Stimulated activated CD4-positive, alpha-beta T cell treated with anti-CD3 and anti-CD28 coated beads, Interleukin-1b, Interleukin-23, amount 100 ng/mL, for 48 hours (primary cell): ENCODE measurements at places on chromosomes 1 and 21.

- no peak for DNase-seq
Measured at GRCh38 chr1:202662081-202662480, 48.2 kb downstream of the SYT2 start.

DNA sequence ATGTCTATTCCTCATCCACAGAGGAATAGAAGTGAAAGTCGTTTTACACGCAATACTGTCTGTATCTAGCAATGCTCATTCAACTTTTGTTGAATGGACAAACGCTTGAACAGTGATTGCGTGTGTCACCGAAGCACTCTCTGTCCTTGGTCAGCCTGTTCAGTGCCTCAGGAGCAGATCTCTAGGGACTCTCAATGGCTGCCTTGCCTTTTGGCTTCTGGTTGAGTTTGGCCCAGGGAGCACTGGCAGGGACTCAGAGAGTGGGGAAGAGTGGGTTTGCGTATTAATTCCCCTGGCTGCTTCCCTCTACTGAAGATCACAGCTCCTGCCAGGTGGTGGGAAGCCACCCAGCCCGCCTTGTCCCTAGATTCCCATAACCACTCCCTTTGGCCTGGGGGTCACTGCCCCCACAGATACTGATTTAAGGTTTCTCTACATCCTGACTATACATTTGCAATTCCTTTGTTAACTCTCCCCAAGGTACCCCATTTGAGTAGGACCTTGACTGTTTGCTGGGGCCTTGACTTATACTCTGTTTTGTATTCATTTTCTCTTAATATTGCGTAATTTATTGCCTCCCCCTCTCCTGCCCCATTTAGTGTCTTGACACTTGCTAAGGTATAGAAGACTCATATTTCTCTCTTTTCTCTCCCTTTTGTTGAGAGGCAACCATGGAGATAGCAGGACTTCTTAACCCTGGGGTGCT lies 61.7 kb upstream of the USP24 start:
- DNase-seq, result no peak

GRCh38 chr1:241614572-241614971 lies 25.6 kb downstream of the CHML start:
- no peak for DNase-seq

- DNase-seq, result no peak
Measured at GRCh38 chr1:40635763-40636500, 29.6 kb downstream of the RIMS3 start.

- DNase-seq, result no peak
Measured at GRCh38 chr21:27827972-27828371, 861.1 kb upstream of the ADAMTS5 start.

- no peak for DNase-seq
Measured at GRCh38 chr1:55789466-55789865, 574.3 kb upstream of the USP24 start.

DNA sequence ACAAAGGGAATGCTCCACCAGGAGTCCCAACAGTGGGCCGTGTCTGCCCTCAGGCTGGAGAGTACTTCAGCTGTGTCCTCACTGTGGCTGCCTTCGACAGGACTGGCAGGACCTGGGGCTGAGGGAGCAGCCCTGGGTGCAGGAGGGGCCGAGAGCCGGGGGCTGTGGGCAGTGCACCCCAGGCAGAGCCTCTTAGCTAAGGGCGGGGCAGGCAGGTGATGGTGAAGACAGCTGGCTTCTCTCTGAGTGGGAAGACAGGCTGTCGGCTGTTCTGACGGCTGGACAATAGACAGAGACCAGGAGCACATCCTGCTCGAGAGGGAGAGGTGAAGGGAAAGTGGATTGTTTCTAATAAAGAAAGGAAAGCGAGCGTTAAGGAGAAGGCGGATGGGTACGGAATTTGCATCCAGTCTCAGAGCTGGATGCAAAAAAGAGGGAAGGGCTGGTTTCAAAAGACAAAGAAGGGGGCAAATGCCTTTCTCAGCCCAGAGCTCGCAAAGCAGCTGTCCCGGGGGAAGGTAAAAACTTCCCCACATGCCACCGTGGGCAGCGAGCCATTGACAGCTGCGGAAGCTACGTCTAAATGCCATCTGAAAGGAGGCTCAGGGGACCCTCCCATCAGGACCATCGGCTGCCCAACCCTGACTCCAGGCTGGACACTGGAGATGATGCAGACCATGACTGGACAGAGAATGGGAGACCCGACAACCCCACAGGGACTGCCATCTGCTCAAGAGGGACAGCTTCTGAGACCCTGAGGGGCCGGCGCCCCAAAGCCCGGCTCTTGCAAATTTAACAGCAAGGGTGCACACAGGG lies 92.0 kb downstream of the STUM start:
- DNase-seq, result no peak

DNA sequence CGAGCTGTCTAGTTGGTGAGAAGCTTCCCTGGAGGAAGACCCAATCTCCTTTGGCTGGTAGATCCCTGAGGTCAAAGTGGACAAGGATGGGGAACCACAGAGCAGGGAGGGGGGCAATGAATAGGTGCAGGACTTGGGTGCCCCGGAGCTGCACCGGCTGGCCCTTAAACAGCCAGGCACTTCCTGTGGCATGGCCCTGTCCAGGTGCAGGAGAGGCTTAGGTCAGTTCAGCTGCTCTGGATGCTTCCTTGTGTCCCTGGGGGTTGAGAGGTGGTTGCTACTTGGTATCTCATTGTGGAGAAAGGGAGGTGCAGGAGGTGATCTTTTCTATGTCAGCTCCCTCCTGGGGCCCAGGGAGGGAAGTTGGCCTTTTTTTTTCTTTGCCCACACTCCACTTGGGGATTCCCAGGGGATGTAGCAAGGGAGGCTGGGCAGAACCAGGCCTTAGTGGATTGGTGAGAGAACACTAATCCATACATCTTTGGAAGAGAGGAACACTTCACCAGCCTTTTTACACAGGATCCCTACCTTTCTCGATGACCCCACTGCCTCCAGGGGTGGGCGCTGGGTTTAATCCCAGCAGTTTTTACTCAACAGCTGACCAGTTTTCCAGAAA lies 1.2 kb upstream of the ST3GAL3 start:
- DNase-seq, result no peak

DNA sequence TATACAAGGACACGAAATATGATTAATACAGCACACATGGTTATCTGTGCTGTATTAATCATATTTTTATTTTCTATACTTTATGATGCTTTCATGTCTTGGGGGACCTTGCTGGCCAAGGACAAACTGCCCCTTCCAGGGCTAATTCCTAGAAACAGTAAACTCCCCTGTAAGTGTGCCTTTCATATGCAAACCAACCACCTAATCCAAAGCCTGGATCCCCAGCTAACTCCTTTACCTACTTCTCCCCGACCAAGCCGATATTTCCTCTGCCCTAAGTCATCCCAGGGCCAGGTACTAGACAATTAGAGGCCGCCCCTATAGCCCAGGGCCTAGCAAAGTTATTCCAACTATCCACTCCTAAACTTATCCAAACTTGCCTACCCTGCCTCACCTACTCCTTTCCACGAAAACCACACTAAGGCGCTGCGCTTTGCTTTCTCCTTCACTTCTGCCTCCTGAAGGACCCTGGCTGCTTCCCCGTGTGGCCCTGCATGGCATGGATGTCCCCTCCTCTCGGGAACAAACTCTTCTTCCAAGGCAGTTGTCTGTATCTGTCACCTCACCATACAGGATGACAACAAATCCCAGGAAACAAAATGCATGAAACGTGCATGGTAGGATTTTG lies 10.2 kb downstream of the SH3BP5L start:
- no peak for DNase-seq

DNA sequence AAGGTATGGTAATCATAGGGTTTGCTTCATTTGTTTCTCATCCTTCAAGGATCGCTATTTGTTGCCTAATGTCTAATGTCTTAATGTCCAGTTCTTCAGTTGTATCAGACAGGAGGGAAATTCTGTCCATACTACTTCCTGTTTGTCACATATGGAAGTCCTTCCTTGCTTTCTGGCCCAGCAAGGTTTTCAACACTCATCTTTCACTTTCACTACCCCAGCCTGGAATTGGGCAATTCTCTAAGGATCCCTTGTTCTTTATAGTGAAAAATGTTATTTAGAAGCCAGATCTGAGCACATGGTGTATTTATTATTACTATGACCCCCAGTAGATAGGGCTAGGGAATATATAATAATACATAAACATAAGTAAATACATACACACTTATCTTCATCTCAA lies 50.6 kb upstream of the SLC35A3 start:
- no peak for DNase-seq
